Memory B cell (primary cell): ENCODE measurements at places on chromosomes 12 and 14.

DNA sequence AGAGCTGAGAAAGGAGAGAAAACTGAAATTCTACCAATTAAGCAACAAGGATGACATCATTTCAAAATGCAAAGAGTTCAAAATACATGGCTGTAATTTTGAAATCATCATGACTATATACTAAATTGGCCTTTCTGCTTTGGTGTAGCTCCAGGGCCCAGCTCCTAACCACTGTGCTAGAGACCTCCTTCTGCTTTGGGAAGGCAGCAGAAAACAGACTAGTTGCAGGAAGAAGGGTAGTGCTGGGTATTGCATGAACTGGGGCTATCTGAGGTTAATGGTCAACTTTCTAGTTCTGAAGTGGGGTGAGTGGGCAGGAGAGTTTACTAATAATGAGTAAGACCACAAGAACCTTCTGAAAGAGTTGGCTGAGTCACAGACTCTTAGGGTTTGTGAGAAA is 66.2 kb downstream of the PTGER2 start:
- no peak for DNase-seq

- no peak for DNase-seq
These were observed 18.8 kb upstream of the GPR68 start for GRCh38 chr14:91263329-91263728.

DNA sequence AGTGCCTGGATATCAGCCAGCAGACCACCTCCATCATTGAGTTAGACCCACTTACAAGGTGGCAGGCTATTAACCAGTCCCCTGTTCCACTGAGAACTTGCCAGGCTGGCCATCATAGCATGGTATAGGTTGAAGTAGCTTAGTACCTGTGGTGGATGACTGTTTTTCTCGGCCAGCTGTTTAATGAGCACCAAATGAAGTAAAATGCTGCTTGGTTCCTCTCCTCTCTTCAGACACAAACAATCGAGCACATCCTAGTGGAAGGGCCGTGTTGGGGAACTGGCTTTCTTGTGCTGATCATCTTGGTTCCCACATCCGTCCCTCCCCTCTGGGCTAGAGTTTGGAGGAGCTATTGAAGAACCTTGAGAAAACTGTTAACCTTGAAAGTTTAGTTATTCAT is 486.2 kb downstream of the RAD51B start:
- no peak for DNase-seq

GRCh38 chr12:107264667-107265066 is 171.3 kb upstream of the CRY1 start:
- no peak for DNase-seq

GRCh38 chr12:10717410-10717809 is 5.7 kb downstream of the YBX3 start:
- no peak for DNase-seq

DNA sequence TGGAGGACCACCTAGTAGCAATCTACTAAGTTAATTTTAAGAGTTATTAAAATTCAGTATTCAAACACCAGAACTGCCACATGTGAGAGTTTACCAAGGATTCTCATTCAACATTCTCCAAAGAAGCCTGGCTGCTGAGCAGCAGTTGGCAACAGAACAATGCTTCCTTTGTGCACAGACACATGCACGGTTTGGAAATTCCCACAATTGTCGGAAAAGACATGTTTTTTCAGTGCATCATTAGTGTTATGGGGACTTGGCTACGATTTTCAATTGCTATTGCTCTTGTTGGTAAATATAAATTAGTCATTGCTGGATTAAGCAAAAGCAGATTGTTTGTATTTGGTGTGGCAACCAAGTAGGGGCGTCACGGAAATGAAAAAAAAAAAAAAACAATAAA is 22.2 kb downstream of the ST8SIA1 start:
- no peak for DNase-seq
